ENCODE measurements at places on chromosomes 4 and X.

DNA sequence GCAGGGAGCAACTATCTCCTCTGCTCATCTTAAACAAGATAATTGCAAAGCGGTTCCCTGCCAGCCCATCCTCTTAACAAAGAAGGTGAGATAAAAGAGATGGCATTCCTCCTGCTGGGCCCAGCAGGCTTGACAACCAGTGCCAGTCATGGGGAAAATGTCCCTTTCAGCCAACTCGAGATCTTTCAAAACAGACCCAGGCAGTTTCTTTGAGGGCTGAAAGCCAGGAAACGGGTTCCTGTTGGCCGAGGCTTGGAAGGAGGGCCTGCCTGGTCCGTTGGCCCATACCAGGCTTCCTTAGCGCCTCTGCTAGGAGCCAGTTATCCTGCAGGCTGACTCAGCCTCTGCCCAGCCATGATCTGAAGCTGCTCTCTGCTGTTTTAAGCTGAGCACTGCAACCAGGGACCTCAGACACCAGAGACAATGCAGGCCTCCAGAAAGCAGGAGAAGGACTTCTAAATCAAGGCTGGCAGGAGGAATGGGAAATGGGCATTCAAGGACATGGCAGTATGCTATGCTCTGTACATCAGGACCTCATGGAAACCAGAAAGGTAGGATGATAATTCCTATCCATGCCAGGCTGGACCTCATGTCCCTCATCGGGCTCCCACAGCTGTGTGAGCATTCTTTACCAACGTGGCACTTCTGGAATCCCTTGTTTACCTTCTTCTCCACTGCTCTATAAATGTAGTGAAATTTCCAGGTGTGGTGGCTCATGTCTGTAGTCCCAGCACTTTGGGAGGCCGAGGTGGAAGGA lies 42.4 kb upstream of the SLC2A9 start:
- no peak for DNase-seq

DNA sequence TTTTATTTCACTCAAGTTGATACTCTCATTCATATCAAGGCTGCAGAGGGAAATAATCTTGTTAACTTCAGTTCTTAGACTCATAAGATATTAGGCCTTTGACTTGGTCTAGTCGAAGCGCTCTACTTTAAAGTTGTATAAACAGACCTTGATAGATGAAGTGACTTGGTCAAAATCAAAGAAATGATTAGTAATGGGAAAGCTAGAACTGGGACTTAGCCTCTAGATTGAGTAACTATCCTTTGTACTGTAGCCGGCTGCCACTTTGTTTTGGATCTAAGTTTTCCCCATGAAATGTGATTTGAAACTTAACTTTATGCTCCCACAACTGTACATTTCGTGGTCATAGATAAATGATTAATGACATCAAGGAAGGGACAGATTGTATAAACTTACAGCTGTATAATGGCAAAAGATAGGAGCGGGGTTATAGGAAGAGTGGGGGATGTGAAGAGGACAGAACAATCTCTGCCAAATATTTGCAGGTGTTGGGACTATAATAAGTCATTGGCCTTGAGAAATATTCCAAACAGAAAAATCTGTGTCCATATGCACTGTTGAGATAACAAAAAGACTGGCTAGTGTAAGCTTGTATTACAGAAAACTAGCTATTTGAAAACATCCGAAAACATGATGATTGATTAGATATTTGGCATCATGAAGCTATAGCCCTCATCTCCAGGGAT lies 17.2 kb downstream of the MID2 start:
- no peak for DNase-seq

DNA sequence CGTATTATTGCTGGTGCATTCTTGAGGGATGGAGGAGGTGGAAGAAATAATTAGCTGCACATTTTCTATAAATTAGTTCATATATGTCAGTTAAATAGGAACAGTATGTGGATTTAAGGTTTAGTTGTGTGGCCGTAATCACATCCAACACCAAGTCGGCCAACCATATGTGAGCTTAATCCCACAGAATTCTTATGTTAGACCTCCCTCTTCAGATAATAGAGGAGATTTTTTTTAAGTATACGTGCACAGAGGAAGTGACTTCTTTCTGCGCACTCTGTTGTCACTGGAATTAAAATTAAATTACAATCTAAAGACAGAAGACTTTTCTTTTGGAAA lies 2.1 kb downstream of the SEPTIN11 start:
- DNase-seq: no peak

GRCh38 chr4:153159016-153159415 lies 45.2 kb upstream of the TRIM2 start:
- no peak for DNase-seq

DNA sequence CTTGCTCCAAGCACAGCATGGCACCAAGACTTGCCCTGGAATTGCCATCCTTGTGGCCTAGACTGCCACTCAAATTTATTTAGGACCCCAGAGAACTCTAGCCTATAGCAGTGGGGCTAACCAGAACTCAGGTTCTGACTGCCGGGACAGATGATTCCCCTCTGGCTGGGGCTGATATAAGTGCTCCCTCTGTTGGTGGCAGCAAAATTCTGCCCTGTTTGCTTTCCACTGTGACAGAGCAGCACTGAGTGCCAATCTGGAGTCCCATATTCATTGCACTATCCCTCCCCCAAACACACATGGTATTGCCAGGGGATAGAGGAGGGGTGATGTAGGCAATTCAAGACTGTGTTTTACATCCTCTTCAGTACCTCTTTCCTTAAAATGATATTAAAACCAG lies 1081.9 kb downstream of the FAT4 start:
- no peak for DNase-seq

DNA sequence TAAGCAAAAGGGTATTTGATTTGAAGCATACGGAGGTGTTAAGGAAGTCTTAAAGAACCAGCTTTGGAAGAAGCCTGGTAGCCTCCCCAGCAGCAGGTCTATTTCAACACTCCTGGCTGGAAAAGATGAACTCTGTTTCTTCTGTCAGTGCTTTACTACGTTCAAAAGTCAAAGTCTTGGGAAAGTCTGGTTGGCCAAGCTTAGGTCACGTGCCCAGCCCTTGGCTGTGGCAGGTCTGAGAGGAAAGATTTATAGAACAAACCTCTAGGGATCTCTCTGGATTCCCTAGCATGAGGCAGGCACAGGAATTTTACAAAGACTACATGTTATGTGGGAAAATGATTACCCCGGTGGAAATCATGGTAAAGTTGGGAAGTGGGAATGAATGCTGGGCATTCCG lies 8.6 kb upstream of the ARHGAP10 start:
- DNase-seq: no peak

- no peak for DNase-seq
Measured at GRCh38 chr4:185710487-185710995, 101.5 kb downstream of the SORBS2 start.

GRCh38 chrX:44019911-44020310 lies 46.7 kb upstream of the NDP start:
- no peak for DNase-seq

GRCh38 chrX:151790481-151791160 lies 56.1 kb downstream of the CNGA2 start:
- no peak for DNase-seq

GRCh38 chr4:25575611-25576010 lies 80.0 kb upstream of the SLC34A2 start:
- DNase-seq: no peak

DNA sequence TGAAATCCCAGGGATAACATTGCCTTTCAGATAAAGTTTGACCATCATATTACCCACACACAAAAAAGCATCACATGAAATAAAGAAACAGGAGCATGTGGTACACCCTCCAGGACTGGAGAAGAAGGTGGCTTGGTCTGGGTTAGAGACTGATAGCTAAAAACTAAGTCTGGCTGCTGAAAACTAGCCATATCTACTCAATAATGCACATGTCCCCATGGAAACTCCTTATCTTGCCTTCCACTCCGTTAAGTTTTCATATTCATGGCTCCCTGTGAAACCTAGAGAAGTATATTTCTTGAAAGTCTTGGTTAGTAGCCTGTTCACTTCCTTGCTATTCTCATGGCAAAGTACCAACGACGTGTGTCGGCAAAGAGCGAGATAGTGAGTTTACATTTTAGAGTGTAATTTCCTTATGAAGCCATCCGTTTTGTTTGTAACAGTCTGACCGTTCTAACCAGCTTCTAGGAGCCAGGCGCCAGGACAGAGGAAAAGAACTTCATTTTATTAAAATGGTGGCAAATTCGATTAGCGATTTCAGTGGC lies 6.7 kb upstream of the DCTD start:
- no peak for DNase-seq

GRCh38 chr4:78222575-78223186 lies 165.6 kb downstream of the FRAS1 start:
- no peak for DNase-seq

GRCh38 chr4:158776106-158776505 lies 7.3 kb downstream of the FNIP2 start:
- no peak for DNase-seq

DNA sequence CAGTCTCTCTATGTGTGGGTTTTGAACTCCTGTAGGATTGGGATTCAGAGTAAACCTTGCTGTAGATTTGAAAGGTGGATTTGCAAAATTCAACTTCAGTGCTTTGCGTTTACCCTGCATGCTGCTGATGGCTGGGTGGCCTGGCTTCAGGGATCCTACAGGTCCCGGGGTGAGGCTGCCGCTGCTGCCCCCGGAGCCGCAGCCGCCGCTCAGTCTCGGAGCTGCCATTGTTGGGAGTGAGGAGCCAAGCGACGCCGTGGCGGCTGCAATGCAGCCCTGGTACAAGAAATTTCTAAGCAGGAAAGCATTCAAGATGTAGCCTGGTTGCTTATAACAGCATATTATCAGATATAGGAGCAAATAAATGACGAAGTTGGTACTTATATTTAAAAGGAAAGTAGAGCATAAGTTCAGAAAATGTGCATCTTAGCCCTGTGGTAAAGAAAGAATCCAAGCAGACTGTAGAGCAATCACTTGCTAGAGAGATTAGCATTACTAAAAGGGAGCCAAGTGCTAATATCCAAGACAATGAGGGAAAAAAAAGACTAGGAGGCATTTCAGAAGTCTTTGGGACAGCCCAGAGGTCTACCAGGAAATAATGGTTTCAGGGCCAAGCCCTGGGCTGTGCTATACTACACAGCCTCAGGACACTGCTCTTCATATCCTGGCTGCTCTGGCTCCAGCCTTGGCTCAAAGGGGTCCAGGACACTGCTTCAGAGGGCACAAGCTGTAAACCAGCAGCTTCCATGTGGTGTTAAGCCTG lies 36.9 kb upstream of the CHIC1 start:
- no peak for DNase-seq

- no peak for DNase-seq
Measured at GRCh38 chr4:95627024-95627605, 78.3 kb upstream of the UNC5C start.

GRCh38 chr4:19776021-19776459 lies 475.7 kb upstream of the SLIT2 start:
- DNase-seq: no peak

GRCh38 chr4:169079942-169080827 lies 70.1 kb upstream of the CBR4 start:
- no peak for DNase-seq

DNA sequence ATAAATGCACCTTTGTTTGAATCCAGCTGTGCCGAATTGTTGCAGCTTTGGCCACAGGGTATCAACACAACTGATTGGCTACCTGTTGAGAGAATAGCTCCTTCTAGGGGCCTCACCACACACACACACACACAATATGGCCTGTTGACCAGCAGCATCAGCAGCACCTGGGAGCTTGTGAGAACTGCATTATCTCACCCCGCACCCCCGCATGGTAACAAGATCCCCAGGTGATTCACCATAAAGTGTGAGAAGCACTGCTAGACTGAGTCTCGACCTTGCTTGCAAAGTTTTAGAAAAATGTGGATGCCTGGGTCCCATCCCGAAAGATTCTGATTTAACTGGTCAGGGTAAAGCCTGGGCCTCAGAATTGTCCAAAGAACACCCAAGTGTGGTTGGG lies 176.9 kb upstream of the PRPS2 start:
- no peak for DNase-seq

- DNase-seq: no peak
Measured at GRCh38 chrX:1529328-1529727, 7.7 kb downstream of the P2RY8 start.

DNA sequence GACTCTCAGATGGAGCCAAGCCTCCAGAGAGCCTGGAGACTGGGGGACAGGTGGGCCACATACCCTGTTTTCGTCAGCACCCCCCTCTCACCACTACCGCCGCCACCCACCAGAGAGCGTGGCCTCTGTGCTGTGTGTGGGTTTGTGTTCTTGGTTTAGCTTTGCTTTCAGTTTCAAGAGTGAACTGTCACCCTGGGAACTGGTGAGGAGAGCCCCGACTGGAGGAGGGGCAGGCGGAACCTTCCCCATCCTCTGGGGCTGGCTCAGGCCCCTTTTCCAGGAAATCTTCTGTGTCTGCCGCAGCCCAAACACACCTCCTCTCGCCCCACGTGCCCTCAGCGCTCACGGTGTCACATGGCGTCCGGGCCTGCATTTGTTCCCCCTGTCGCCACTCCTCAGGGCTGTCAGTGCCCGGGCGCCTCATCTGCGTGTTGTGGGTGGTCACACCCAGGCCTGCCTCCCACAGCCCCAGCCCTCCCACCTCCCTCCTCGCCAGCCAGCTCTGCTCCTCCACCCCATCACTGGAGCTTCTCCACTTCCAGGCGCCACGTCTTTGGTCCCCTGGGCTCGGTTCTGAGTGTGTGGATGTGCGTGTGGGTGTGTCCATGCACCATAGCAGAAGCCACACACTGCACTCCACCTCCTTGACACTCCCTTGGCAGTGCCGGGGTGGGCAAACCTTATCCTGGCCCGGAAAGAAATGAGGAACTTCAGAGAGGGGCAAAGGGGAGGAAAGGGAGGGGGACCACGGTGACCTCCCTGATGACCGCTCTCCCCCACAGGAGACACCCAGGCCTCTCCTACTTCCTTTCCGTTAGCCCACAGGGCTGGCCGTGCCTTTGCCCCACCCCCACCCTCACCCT lies 27.8 kb downstream of the ELF4 start:
- DNase-seq: no peak

GRCh38 chr4:78585633-78586032 lies 34.1 kb downstream of the ANXA3 start:
- no peak for DNase-seq

GRCh38 chr4:87045659-87046058 lies 110.8 kb downstream of the AFF1 start:
- DNase-seq: no peak

DNA sequence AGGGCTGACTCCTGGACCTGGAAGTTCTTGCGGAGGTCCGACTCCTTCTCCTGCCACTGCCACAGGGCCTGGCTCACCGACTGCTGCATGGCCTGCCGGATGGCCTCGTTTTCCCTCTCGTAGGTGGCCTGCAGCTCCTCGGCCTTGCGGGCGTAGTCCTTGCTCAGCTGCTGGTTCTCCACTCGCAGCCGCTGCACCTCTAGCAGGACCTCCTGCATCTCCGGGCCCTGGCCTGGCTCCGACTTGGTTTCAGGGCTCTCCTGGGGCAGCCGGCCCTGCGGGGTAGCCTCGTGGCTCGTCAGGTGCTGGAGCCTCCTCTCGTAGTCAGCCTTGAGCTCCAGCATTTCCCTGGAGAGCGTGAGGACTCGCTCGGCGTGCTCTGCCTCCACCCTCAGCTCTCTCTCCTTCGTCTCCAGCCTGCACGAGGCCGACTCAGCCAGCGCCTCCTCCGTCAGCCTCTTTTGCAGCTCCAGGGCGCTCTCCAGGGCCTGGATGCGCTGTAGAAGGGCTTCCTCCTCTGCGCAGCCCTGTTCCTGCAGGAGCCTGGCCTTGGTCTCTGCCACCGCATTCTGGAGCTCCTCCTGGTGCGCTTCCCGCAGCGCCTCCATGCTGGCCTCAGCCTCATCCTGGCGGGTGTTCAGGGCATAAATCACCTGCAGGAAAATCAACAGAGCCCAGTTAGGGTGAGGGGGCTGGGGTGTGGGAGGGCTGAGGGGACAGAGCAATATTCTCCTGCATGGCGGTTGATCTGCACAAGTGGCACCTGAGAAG lies 72.2 kb downstream of the FAM184B start:
- DNase-seq: no peak

- no peak for DNase-seq
Measured at GRCh38 chr4:105991726-105992125, 96.5 kb downstream of the NPNT start.
